SHP77 (cell line): ENCODE measurements at places on chromosomes 2 and 18.

- DNase-seq, result no peak
Observed at GRCh38 chr2:219400562-219400961, 12.8 kb upstream of the DNPEP start.

GRCh38 chr2:180747728-180748127 lies 232.7 kb upstream of the UBE2E3 start:
- no peak for DNase-seq

- peak; percentile 80 for DNase-seq
Observed at GRCh38 chr2:74835831-74836674, 2.1 kb downstream of the HK2 start.

GRCh38 chr2:157032017-157032416 lies 225.5 kb upstream of the GALNT5 start:
- no peak for DNase-seq

GRCh38 chr2:205425102-205425501 lies 257.2 kb upstream of the NRP2 start:
- no peak for DNase-seq

DNA sequence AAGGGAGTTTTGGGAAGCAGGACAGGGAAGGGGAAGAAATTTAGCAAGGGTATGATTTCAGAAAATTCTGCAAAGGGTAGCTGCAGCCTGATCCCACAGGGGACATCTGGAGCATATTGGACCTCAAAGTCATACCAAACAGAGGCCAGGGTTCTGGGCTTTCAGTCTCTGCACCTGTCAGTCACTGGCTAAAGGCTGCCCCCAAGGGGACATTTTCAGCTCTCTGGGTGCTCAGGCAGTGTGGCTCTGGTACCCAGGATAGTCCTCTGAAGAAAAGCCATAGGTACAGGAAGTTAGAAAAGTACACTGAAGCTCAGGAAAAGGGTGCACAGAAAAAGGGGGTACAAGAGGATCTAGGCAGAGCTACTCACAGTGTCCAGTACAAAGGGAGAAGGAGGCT lies 149.2 kb downstream of the INSIG2 start:
- no peak for DNase-seq

GRCh38 chr2:112643488-112643887 lies 2.3 kb upstream of the SLC20A1 start:
- DNase-seq, result no peak

DNA sequence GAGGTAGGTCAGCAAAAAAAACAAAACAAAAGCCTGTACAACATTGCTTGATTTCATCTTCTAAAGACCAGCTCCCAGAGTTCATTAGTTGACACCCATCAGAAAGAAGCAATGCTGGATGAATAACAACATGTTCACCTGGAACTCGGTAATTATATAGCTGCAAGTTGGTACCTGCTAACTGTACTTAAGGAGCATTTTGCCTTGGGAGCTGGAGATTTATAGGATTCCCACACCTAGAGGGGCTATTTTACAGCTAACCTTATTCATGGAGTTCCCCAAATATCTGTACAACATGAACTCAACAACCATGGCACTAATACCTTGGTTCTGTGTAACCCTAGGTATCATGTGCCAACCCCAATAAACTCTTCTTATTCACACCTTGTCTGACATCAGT lies 281.1 kb upstream of the NCKAP5 start:
- no peak for DNase-seq

GRCh38 chr2:88188748-88189147 lies 18.6 kb downstream of the THNSL2 start:
- no peak for DNase-seq

DNA sequence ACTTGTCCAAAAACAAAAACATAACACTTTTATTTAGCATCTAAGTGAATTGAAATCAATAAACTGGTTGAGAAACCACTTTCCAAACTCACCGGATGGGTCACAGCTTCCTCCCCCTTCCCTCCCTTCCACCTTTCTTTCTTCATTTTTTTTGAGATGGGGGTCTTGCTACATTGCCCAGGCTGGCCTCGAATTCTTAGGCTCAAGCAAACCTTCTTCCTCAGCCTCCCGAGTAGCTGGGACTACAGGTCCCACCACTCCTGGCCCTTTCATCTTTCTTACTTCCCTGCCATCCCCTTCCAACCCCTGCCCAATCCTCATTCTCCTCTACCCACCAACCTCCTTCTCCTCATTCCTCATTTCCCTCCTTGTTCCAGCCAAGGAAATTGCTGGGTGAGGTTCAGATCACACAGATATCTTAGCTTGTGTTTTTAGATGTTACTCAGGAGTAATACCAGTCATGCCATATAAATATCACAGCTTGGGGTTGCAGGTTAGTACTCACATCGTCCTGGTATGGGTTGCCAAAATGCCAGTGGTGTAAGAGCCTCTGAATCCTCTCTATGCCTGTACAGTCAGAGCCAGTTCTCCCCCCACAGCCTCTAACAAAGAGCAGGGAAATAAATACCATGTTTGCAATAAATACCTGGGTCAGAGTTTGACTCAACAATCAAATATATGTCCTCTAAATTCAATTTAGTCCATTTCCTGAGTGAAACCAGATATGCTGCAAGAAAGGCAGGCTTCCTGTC lies 132.7 kb upstream of the NDUFV2 start:
- DNase-seq, result no peak

DNA sequence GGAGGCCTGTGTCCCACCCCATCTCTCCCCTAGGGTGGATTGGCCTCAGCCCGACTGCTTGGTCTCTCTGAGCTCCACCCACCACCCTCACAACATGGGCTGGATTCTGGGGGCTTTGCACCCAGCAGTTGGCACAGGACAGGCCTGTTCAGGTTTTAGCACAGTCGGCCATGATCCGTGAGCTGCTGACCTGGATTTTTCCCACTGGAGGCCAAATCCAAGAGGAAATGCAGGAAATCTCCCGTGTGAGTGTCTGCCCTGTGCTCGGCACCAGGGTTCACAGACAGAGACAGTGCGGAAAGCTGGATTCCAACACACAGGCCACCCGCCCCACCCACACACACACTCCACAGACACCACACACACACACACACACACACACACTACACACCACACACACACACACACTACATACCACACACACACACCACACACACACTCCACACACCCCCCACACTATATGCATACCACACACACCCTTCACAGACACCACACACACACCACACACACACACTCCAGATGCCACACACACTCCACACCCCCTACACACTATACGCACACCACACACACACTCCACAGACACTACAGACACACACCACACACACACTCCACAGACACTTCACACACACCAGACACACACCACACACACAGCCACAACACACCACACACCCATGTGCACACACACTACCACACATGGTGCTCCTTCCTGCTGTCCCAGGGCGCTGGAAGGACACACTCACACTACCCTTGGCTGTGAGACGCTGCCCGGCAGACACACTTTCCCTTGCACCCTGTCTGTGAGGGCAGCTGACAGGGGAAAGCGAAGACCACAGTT lies 14.1 kb downstream of the MBP start:
- no peak for DNase-seq

- DNase-seq, result no peak
Observed at GRCh38 chr2:76579911-76580310, 869.2 kb upstream of the GCFC2 start.

- DNase-seq, result no peak
Observed at GRCh38 chr18:31880186-31880898, 62.6 kb downstream of the TRAPPC8 start.

DNA sequence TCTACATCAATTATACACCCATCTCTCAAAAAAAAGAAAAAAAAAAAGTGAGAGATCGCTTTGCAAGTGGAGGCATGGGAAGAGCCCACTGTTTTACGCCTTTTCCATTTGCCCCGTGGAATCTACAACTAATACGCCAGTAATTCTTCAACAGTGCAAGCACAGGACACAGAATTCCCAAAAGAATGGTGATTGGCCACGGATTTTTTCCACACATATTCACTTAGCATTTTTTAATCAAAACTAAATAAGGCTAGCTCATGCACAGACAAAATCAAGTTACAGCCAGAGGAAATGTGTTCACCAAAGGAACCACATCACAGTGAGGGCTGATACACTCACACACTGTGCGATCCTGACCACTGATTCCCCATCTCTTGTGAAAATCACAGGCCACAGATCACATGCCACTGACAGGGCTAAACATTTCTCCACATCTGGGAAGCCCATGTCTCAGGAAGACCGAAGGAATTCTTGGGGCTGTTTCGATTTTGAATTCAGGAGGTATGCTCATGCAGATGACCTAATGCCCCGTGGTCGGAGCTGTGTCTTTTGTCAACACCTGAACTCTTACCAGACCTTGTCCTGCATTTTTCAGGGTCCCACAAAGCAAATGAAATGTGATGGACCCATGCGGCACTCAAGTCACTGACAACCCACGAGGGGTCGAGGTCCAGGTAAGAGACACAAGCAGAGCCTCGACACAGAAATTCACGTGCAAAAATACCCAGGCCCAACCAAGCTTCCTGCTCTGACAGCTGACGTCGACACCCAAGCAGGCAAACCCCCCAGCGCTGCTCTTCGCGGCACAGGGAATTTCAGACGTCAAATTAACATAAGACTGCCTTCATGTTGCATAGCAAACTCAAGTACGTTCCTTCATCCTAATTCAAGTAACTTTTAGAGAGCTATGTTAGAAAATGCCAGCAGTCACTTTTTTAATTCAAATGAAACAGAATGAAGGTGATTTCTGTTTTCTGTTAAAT lies 69.6 kb downstream of the ZNF516 start:
- DNase-seq, result no peak

DNA sequence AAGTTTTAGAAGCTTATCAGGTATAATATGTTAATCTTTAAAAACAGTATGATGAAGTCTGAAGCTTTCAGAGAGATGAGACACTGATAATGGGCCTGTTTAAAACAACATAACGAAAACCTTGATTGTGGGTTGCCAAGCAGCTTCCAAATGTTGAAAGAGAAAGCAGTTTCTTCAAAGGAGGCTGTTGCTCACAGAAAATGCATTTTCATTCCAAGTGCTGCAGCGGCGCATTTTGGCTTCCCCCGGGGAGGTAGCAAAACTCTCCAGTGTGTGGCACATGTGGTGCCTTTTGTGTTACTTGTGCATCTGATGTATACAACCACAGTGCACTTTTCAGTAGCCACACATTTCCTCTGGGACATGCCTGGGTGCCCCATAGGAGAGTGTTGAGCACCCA lies 66.1 kb downstream of the TMEFF2 start:
- no peak for DNase-seq

GRCh38 chr18:56284319-56284718 lies 354.1 kb downstream of the TXNL1 start:
- DNase-seq, result no peak

GRCh38 chr2:239715606-239716005 lies 309.5 kb downstream of the NDUFA10 start:
- DNase-seq, result no peak

- no peak for DNase-seq
Observed at GRCh38 chr2:120875431-120875830, 139.8 kb downstream of the GLI2 start.

- DNase-seq, result no peak
Observed at GRCh38 chr2:100642425-100642824, 79.6 kb downstream of the PDCL3 start.

- no peak for DNase-seq
Observed at GRCh38 chr2:30958918-30959265, 151.6 kb upstream of the CAPN13 start.

GRCh38 chr2:150389447-150389846 lies 98.0 kb downstream of the RND3 start:
- DNase-seq, result no peak

DNA sequence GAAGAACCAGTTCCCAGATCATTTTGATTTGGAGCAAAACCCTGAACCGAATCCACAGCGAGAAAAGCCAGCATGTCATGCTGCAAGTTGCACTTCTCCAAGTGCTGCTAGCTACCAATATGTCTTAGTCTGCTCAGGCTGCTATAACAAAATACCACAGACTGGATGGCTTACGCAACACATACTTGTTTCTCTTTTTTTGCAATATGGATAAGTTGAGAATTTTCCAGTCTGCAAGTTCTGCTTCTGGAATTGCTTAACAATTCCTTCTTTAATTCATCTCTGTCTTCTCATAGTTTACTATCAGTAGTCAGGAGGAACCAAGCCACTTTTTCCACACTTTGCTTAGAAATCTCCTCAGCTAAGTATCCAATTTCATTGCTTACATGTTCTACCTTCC lies 105.9 kb upstream of the RBBP8 start:
- DNase-seq, result no peak

GRCh38 chr2:86037141-86037794 lies 68.4 kb downstream of the POLR1A start:
- DNase-seq, result no peak

GRCh38 chr2:19643117-19643518 lies 258.7 kb downstream of the TTC32 start:
- DNase-seq, result no peak

- no peak for DNase-seq
Observed at GRCh38 chr2:230781130-230781797, 68.6 kb downstream of the CAB39 start.

GRCh38 chr2:172792711-172793110 lies 57.1 kb downstream of the RAPGEF4 start:
- DNase-seq, result no peak

GRCh38 chr2:66601624-66602023 lies 166.7 kb downstream of the MEIS1 start:
- no peak for DNase-seq

DNA sequence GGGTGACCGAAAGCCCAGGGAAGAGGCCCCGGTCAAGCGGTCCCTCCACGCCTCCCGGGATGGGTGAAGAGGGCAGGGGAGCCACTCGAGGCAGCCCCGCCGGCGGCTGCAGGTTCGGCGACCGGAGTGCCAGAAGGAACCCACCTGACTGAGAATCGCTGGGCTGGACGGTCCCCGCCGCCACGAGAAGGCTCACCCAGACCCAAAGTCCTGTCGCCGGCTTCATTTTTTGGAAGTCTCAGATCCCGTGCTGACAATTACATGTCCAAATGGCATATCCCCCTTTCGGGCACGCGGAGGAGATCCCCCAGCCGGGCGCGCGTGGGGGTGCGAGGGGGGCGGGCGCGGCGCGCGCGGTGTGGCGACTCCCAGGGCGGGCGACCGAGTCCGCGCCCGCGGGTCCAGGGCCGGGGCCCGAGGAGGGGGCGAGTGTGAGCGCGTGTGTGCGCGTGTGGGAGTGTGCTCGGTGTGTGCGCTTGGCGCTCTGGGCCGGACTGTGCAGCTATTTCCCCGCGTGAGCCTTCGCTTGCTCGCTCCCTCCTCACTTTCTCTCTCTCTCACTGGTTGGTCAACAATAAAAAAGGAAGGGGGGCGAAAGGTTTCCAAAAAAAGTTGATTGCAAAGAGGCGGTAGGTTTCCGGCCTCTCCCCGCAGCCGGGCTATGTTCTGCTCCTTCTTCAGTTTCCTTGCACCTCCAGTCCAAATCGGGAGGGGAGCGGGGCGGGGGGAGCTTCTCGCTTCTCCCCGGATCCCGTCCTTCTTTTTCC lies at the start of gene ERBB4:
ERBB4 (minus strand) TSS at position 498 of the 767 bp plus-strand sequence; CDS start at position 226, 272 bp downstream.
- no peak for DNase-seq

DNA sequence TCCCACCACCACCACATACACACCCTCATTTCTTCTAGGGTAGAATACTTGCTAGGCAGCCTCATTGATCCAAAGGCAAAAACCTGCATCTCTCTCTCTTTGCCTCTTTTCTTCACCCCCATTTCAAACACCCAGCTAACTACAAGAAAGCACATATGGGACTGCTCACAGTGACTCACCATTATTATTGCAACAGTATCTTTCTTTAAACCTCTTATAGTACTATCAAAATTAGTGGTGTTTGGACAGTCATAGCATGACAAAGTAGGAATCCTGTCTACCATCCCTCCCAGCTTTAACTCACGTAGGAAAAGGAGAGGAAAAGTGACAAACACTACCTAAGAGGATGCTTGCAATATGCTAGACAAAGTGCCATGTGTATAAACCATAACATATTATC lies 422.5 kb upstream of the CRIM1 start:
- DNase-seq, result no peak

GRCh38 chr2:152399003-152399402 lies 64.0 kb downstream of the FMNL2 start:
- DNase-seq, result no peak

GRCh38 chr2:664063-664462 lies 13.1 kb downstream of the TMEM18 start:
- no peak for DNase-seq
